ENCODE measurements at places on chromosomes 5 and 9. TPM values are rescaled to one million over a fixed set of nuclear protein-coding genes. Genes with fewer than 3 reads are reported as not detected.

Gene ZNF879
- total RNA-seq, result 2.1 TPM

Gene GBGT1
- 1.7 TPM for total RNA-seq

DNA sequence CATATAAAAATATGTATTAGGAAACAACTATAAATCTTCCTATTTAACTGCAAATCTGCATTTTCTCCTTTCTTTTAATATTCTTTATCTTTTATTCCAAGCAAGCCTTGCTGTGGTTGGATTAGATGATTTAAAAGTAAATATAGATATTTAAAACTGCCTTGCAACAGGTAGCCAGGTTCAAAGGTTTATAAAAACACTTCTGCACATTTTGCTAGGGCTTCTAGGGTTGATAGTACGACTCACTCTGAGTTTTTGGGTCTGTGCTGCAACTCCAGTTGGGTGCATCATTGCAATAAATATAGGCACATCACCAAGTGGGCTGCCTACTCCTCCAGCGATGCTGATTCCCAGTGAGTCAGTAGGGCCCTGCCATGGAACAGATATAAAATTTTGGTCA is 167.7 kb downstream of the MPDZ start:
- DNase-seq, result no peak
- no peak overlapping the region for H3K4me3 ChIP-seq
- no peaks in the 10 kb centered on the region for H3K36me3 ChIP-seq
- no peak overlapping the region for H3K27ac ChIP-seq

Gene LURAP1L
- total RNA-seq, result 1.7 TPM

- H3K36me3 ChIP-seq, result no peaks in the 10 kb centered on the region
- peaks cover 19% of the 10 kb centered on the region for H3K4me1 ChIP-seq
- peak overlapping the region; percentile 78 for H3K27ac ChIP-seq
These were observed 179.1 kb downstream of the SLIT3 start for GRCh38 chr5:169121630-169122420.

Gene ZNF883
- total RNA-seq, result 4.9 TPM

DNA sequence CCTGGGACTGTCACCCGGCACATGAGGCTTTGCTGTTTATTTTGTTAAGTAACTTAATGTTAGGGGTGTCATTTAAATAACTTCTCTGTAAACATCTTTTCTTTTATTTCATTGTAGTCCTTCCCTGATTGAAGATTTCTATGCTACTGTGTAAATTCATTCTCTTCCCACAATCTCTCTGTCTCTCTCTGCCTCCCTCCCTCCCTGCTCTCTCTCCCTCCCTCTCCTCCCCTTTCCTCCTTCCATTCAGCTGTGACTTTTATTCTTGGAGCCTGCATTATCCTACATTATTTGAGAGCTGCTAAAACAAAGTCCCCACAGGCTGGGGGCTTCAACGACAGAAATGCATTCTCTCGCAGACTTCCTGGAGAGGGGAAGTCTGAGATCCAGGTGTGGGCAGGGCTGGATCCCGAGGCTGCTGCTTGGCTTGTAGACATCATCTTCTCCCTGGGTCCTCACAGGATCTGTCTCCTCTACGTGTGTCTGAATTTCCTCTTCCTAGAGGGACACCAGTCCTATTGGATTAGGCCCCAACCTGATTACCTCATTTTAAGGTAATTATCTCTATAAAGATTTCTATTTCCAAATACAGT is 18.4 kb downstream of the UBE2QL1 start:
- no peaks in the 10 kb centered on the region for H3K36me3 ChIP-seq
- H3K4me1 ChIP-seq, result no peaks in the 10 kb centered on the region
- DNase-seq, result no peak
- H3K27ac ChIP-seq, result no peak overlapping the region
- no peak overlapping the region for H3K4me3 ChIP-seq
- H3K27me3 ChIP-seq, result peaks cover 8% of the 10 kb centered on the region

- peaks cover 52% of the 10 kb centered on the region for H3K4me1 ChIP-seq
- H3K4me3 ChIP-seq, result no peak overlapping the region
- peaks cover 1% of the 10 kb centered on the region for H3K27me3 ChIP-seq
- no peak overlapping the region for H3K27ac ChIP-seq
These were observed 482.6 kb downstream of the DMAC1 start for GRCh38 chr9:7316967-7317366.

GRCh38 chr9:12701126-12701525 is 7.9 kb downstream of the TYRP1 start:
- H3K4me1 ChIP-seq, result no peaks in the 10 kb centered on the region
- no peak overlapping the region for H3K4me3 ChIP-seq
- H3K27ac ChIP-seq, result no peak overlapping the region
- H3K27me3 ChIP-seq, result peaks cover 2% of the 10 kb centered on the region
- H3K36me3 ChIP-seq, result no peaks in the 10 kb centered on the region

GRCh38 chr5:55498457-55498856 is 36.3 kb downstream of the PLPP1 start:
- no peaks in the 10 kb centered on the region for H3K4me1 ChIP-seq
- H3K27me3 ChIP-seq, result peaks cover 1% of the 10 kb centered on the region
- H3K27ac ChIP-seq, result no peak overlapping the region
- DNase-seq, result no peak
- H3K4me3 ChIP-seq, result no peak overlapping the region

- H3K4me3 ChIP-seq, result no peak overlapping the region
- no peaks in the 10 kb centered on the region for H3K36me3 ChIP-seq
- H3K27ac ChIP-seq, result no peak overlapping the region
- peaks cover 5% of the 10 kb centered on the region for H3K4me1 ChIP-seq
These were observed 3.2 kb downstream of the CEL start for GRCh38 chr9:133065070-133065388.

Gene RNF208
- 1.9 TPM for total RNA-seq

GRCh38 chr5:82865625-82866024 is 211.6 kb downstream of the TMEM167A start:
- H3K27me3 ChIP-seq, result no peaks in the 10 kb centered on the region
- H3K4me1 ChIP-seq, result no peaks in the 10 kb centered on the region
- no peak overlapping the region for H3K4me3 ChIP-seq
- H3K36me3 ChIP-seq, result no peaks in the 10 kb centered on the region
- H3K27ac ChIP-seq, result no peak overlapping the region
- no peak for DNase-seq

Gene FOXD1
- 39.2 TPM for total RNA-seq

GRCh38 chr9:135523521-135524129 is 2.4 kb downstream of the LCN1 start:
- no peak for DNase-seq
- H3K4me1 ChIP-seq, result no peaks in the 10 kb centered on the region
- no peak overlapping the region for H3K4me3 ChIP-seq
- H3K27ac ChIP-seq, result no peak overlapping the region

- DNase-seq, result peak; percentile 65
- peak overlapping the region; percentile 24 for H3K4me3 ChIP-seq
- H3K4me1 ChIP-seq, result peaks cover 74% of the 10 kb centered on the region
- no peaks in the 10 kb centered on the region for H3K27me3 ChIP-seq
- H3K27ac ChIP-seq, result peak overlapping the region; percentile 78
These were observed 164.9 kb upstream of the RAI14 start for GRCh38 chr5:34491251-34491620.

DNA sequence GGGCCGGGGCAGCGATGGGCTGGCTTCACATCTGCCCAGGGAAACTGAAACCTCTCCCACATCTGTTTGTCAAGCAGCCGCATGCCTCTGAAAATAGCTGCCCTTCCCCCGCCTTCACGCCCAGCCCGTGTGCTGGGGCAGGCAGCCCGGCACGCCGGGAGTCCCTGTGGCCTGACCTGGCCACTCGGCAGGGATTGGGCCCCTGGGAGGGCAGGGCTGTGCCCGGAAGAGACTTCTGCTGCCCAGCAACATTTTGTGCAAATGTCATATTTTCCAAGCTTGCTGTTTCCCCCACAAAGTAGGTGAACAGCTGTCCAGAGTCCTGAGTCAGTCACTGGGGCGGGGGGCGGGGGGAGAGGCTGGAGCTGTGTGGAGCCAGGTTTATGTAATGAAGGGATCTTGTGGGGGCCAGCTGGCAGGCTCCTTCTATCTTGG is 8.2 kb downstream of the COL27A1 start:
- H3K27ac ChIP-seq, result peak overlapping the region; percentile 79
- H3K36me3 ChIP-seq, result peaks cover 8% of the 10 kb centered on the region
- peaks cover 56% of the 10 kb centered on the region for H3K4me1 ChIP-seq
- peak overlapping the region; percentile 73 for H3K4me3 ChIP-seq
- H3K27me3 ChIP-seq, result no peaks in the 10 kb centered on the region
- DNase-seq, result peak; percentile 39

- H3K4me3 ChIP-seq, result peak overlapping the region; percentile 1
- peaks cover 33% of the 10 kb centered on the region for H3K4me1 ChIP-seq
- peak overlapping the region; percentile 79 for H3K27ac ChIP-seq
- no peaks in the 10 kb centered on the region for H3K36me3 ChIP-seq
- peaks cover 5% of the 10 kb centered on the region for H3K27me3 ChIP-seq
- peak; percentile 89 for DNase-seq
These were observed 124.1 kb downstream of the SYK start for GRCh38 chr9:90925581-90926257.

Gene TOR4A
- total RNA-seq, result 61.8 TPM

DNA sequence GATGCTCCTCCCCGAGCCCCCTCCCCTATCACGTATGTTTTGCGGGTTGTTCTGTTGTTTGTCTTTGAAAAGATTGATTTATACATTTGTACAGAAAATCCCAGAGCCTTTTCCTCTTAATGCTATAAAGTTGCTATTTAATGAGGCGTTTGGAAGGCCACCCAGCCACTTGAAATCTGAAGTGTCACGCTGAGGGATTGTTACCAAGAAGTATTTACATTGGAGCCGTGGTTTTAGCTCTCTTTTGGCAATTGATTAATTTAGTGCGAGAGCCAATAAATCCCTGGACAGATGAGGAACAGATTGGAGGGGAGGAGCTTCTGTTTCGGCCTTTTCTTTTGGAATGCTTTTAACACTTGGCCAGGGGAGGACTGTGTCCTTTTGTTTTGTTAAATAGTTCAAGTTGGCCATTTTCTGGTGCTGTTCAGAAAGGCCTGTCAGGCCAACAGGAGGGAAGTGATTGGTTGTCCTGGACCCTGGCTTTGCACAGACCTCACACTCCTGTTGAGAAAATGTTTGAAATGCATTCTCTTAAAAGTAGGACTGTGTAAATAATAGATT is 250.2 kb downstream of the PDZD2 start:
- H3K4me1 ChIP-seq, result no peaks in the 10 kb centered on the region
- DNase-seq, result no peak
- no peak overlapping the region for H3K27ac ChIP-seq
- H3K4me3 ChIP-seq, result no peak overlapping the region

Gene LAMC3
- total RNA-seq, result not detected

DNA sequence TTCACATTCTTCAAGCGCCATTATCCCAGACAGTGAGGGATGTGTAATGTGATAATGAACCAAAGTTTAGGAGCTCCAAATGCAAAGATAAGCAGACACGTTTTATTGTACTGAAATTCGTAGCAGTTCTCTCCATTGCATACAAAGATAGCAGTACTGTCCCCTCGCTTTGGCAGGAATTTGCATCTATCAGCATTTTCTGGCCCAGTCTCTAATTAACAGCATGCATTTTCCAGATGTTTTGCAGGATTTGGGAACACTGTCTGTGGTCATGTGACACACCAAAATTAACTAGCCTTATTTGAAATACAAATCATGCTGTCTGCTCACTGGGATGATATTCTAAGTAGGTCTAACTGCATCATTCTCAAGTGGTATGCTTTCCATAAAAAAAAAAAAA is 235.9 kb upstream of the TRPM3 start:
- no peaks in the 10 kb centered on the region for H3K27me3 ChIP-seq
- peaks cover 38% of the 10 kb centered on the region for H3K4me1 ChIP-seq
- H3K4me3 ChIP-seq, result no peak overlapping the region
- no peak overlapping the region for H3K27ac ChIP-seq

- H3K27me3 ChIP-seq, result no peaks in the 10 kb centered on the region
- peak; percentile 77 for DNase-seq
- peak overlapping the region; percentile 3 for H3K4me3 ChIP-seq
- peak overlapping the region; percentile 78 for H3K27ac ChIP-seq
- H3K4me1 ChIP-seq, result peaks cover 10% of the 10 kb centered on the region
These were observed 68.8 kb downstream of the TLR4 start for GRCh38 chr9:117772960-117773359.

- H3K27ac ChIP-seq, result no peak overlapping the region
- H3K36me3 ChIP-seq, result peaks cover 38% of the 10 kb centered on the region
- no peak for DNase-seq
- H3K27me3 ChIP-seq, result peaks cover 9% of the 10 kb centered on the region
- no peak overlapping the region for H3K4me3 ChIP-seq
- peaks cover 8% of the 10 kb centered on the region for H3K4me1 ChIP-seq
These were observed 128.1 kb upstream of the CACNA1B start for GRCh38 chr9:137749511-137749910.

Gene PTCH1
- 9.2 TPM for total RNA-seq

Gene PCDHB5
- total RNA-seq, result 0.32 TPM

Gene SPINK13
- not detected for total RNA-seq

DNA sequence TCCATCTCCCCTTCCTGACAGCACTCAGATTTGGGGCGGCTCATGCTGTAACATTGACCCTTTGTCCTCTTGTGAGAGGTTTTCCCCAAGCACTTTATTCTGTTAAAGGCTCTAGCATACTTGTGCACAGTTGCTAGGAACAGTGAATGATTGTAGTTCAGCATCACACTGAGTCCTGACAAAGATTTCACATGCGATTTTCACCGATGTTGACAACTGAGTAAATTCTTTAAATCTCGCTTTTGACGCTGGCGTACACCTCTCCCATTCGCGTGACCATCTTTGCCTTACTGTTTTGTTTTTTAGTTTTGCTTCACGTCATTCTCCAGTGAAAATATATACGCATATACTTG is 780 bp downstream of the CDC37L1 start:
- 0 out of 2 replicates have a peak, but pooled peaks cover 11% of the 10 kb centered on the region for H3K36me3 ChIP-seq
- H3K27ac ChIP-seq, result no peak overlapping the region
- H3K4me3 ChIP-seq, result no peak overlapping the region
- H3K27me3 ChIP-seq, result no peaks in the 10 kb centered on the region
- DNase-seq, result no peak

Gene PCDHA9
- not detected for total RNA-seq
